Epithelial cell of umbilical artery (primary cell): ENCODE measurements at places on chromosomes 3 and 15. TPM values are rescaled to one million over a fixed set of nuclear protein-coding genes. Genes with fewer than 3 reads are reported as not detected.

Gene CKMT1A
- not detected in 2 replicates for total RNA-seq

Gene TM6SF1
- total RNA-seq, result 22.7 and 40.7 TPM in 2 replicates

Gene LMAN1L
- not detected in 2 replicates for total RNA-seq

Gene ACKR4
- 0.32 and 3.6 TPM in 2 replicates for total RNA-seq

Gene PCLAF
- total RNA-seq, result 28.9 and 39.2 TPM in 2 replicates

Gene UNC13C
- not detected in 2 replicates for total RNA-seq

Gene TMEM108
- total RNA-seq, result not detected in 2 replicates

Gene SENP5
- 50.3 and 58.4 TPM in 2 replicates for total RNA-seq

Gene CNTN4
- total RNA-seq, result under 0.01 TPM in 1 of 2 replicates, not detected in the other

Gene C2CD4A
- total RNA-seq, result 4.2 and 5.2 TPM in 2 replicates

Gene FHIT
- total RNA-seq, result 0.32 and 1.4 TPM in 2 replicates

Gene LNP1
- 2.6 and 3.2 TPM in 2 replicates for total RNA-seq

Gene ALDH1A3
- total RNA-seq, result 14.9 and 46.4 TPM in 2 replicates

Gene ARHGEF26
- 0.46 and 0.97 TPM in 2 replicates for total RNA-seq

Gene IL12A
- 1.3 and 6.4 TPM in 2 replicates for total RNA-seq

Gene SAMMSON
- not detected in 2 replicates for total RNA-seq

Gene SI
- total RNA-seq, result not detected in 2 replicates

Gene ONECUT1
- not detected in 2 replicates for total RNA-seq

Gene HGD
- 0.32 TPM in 1 of 2 replicates, not detected in the other for total RNA-seq

Gene GATA2
- total RNA-seq, result 6.8 and 7.1 TPM in 2 replicates

Gene SCAMP5
- total RNA-seq, result 2.6 and 9.4 TPM in 2 replicates

Gene CCR9
- total RNA-seq, result not detected in 2 replicates

Gene CLDN18
- total RNA-seq, result not detected in 2 replicates

Gene TM4SF1
- 1,177 and 1,280 TPM in 2 replicates for total RNA-seq

Gene TUSC7
- under 0.01 TPM in 1 of 2 replicates, not detected in the other for total RNA-seq

Gene IL17RB
- not detected in 2 replicates for total RNA-seq

Gene WDR76
- 15.6 and 23.7 TPM in 2 replicates for total RNA-seq

Gene GOLGA8G
- not detected in 2 replicates for total RNA-seq

Gene ZNF106
- 52.3 and 58.5 TPM in 2 replicates for total RNA-seq

Gene IGSF11
- total RNA-seq, result not detected in 2 replicates

Gene OR5H6
- not detected in 2 replicates for total RNA-seq

Gene XCR1
- not detected in 2 replicates for total RNA-seq

Gene KBTBD13
- not detected in 2 replicates for total RNA-seq

Gene CRABP1
- not detected in 2 replicates for total RNA-seq

Gene UBE2E2
- 16.6 and 35.1 TPM in 2 replicates for total RNA-seq

Gene CIB2
- total RNA-seq, result 2.0 and 2.6 TPM in 2 replicates

Gene ETFA
- total RNA-seq, result 171 and 208 TPM in 2 replicates

Gene PARP15
- 0.32 TPM in 1 of 2 replicates, not detected in the other for total RNA-seq

Gene MEIS2
- 17.9 and 40.0 TPM in 2 replicates for total RNA-seq

Gene THAP10
- total RNA-seq, result 1.9 and 3.8 TPM in 2 replicates

Gene SENP8
- 0.97 and 2.0 TPM in 2 replicates for total RNA-seq

Gene CD200
- total RNA-seq, result 0.30 and 1.6 TPM in 2 replicates

Gene ALDH1A2
- under 0.01 and 0.61 TPM in 2 replicates for total RNA-seq

Gene POPDC2
- 0.65 TPM in 1 of 2 replicates, not detected in the other for total RNA-seq

Gene GOLGA8S
- total RNA-seq, result under 0.01 and 0.15 TPM in 2 replicates

Gene GOLGA6B
- not detected in 2 replicates for total RNA-seq

Gene CYP11A1
- total RNA-seq, result not detected in 2 replicates

Gene CFAP91
- 0.65 and 0.76 TPM in 2 replicates for total RNA-seq

Gene SPSB4
- total RNA-seq, result under 0.01 and 0.15 TPM in 2 replicates

Gene FGF12
- 0.15 and 1.6 TPM in 2 replicates for total RNA-seq

Gene SLC30A4
- total RNA-seq, result 3.2 and 5.3 TPM in 2 replicates

Gene EIF4G1
- 222 and 225 TPM in 2 replicates for total RNA-seq

Gene GTF2A2
- total RNA-seq, result 28.9 and 43.2 TPM in 2 replicates

Gene GABRA5
- total RNA-seq, result not detected in 2 replicates

Gene FEM1B
- 36.4 and 51.5 TPM in 2 replicates for total RNA-seq

Gene COMMD4
- total RNA-seq, result 87.7 and 91.5 TPM in 2 replicates

Gene LTK
- under 0.01 TPM in 1 of 2 replicates, not detected in the other for total RNA-seq
